Natural killer cell treated with Interleukin-12 subunit alpha and Interleukin-12 subunit beta and Interleukin-15 and Interleukin-18, amount 100 ng/mL, for 72 hours (primary cell): ENCODE measurements at places on chromosomes 13 and 19.

- H3K4me1 ChIP-seq, result no peaks in the 10 kb centered on the region
- DNase-seq, result no peak
- H3K27ac ChIP-seq, result no peak overlapping the region
- H3K36me3 ChIP-seq, result no peaks in the 10 kb centered on the region
- H3K27me3 ChIP-seq, result no peaks in the 10 kb centered on the region
- H3K4me3 ChIP-seq, result no peak overlapping the region
Observed at GRCh38 chr13:106033659-106034058, 501.8 kb downstream of the EFNB2 start.

- H3K4me1 ChIP-seq, result peaks cover 4% of the 10 kb centered on the region
- H3K36me3 ChIP-seq, result no peaks in the 10 kb centered on the region
Observed at GRCh38 chr13:44050450-44051063, 170.9 kb downstream of the LACC1 start.

- no peak for DNase-seq
- H3K27me3 ChIP-seq, result no peaks in the 10 kb centered on the region
- H3K36me3 ChIP-seq, result no peaks in the 10 kb centered on the region
- H3K4me3 ChIP-seq, result no peak overlapping the region
- no peak overlapping the region for H3K27ac ChIP-seq
Observed at GRCh38 chr13:59337070-59337469, 826.7 kb downstream of the DIAPH3 start.

DNA sequence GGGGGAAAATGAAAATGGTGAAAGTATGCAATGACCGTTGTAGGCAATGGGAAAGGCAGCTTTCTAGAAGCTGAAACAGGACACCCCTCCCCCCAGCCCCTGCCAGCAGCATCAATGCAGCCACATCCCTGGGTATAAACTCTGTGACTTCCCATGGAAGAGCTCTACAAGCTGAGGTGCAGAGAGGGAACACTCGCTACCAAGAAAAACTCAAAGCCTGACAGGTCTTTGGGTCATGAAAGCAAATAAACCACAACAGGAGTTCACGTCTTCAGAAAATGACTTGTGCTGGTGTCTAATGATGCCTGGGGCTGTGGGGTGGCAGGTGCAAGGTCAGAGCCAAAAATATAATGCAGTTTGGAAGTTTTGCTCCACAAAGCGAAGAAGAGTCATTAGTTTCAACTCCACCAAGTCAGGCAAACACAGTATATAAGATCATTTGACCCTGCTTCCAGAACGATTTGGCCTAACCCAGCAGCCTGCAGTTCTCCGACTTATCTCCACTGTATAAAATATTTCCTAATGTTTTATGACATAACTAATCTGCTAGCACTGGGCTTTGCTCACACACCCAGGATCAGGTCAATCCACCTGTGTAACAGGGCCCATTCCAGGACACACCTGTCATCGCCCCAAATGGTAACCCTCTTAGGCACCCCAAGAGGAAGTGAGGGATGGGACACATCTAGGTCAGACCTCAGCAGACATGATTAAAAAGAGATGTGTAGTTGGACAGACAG is 102.1 kb downstream of the IRS2 start:
- no peak overlapping the region for H3K27ac ChIP-seq
- no peak overlapping the region for H3K4me3 ChIP-seq

DNA sequence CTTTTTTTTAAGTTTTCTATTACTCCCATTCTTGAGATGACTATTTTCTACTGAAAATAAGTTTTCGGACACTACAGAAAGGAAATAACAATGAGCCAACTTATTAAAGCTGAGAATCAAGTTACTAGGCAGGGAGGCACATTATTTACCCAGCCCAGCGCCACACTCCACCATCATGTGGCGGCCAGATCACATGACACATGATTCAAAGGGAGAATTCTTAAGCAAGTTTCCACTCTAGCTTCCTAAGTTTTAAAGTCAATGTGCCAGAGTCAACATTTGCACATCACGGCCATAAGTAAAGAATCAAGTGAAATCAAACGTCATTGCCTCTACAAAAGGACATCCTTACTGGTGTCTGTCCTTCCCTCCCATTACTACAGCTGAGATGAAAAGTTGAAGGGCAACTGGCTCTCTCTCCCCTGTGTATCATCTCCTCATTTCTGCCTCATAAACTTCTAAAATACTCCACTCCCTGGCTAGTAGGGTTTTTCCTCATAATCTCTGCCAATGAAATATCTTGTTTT is 81.7 kb downstream of the KLF12 start:
- no peak overlapping the region for H3K27ac ChIP-seq
- peak overlapping the region; percentile 1 for H3K4me3 ChIP-seq
- peaks cover 6% of the 10 kb centered on the region for H3K36me3 ChIP-seq
- H3K27me3 ChIP-seq, result no peaks in the 10 kb centered on the region
- H3K4me1 ChIP-seq, result peaks cover 53% of the 10 kb centered on the region

DNA sequence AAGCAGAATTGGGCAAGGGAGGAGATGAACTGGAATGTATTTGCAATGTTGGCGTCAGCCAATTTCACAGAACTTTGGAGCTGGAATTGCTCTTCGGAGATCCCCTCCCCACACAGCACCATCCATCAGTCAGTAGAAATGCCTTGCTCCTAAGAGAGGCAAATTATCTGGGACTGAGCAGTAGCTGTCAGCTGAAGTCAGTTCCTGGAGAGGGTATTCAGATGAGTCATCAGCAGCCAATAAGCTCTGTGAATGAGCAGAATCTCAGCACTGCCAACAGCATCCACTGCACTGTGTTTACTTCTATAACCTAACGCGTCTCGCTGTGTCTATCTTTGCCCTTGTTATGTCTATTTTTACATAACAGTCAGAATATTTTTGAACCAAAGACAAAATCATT is 213.7 kb downstream of the SLITRK5 start:
- H3K27ac ChIP-seq, result no peak overlapping the region
- peaks cover 2% of the 10 kb centered on the region for H3K27me3 ChIP-seq
- DNase-seq, result no peak
- H3K4me1 ChIP-seq, result no peaks in the 10 kb centered on the region

- no peaks in the 10 kb centered on the region for H3K36me3 ChIP-seq
- no peaks in the 10 kb centered on the region for H3K27me3 ChIP-seq
- DNase-seq, result no peak
- no peak overlapping the region for H3K4me3 ChIP-seq
- H3K4me1 ChIP-seq, result no peaks in the 10 kb centered on the region
- H3K27ac ChIP-seq, result no peak overlapping the region
Observed at GRCh38 chr13:104296286-104296685, 1230.1 kb upstream of the SLC10A2 start.

- H3K4me1 ChIP-seq, result peaks cover 3% of the 10 kb centered on the region
- no peaks in the 10 kb centered on the region for H3K36me3 ChIP-seq
- no peak for DNase-seq
- H3K27me3 ChIP-seq, result no peaks in the 10 kb centered on the region
- H3K4me3 ChIP-seq, result peak overlapping the region; percentile 20
Observed at GRCh38 chr13:113394339-113394640, 30.4 kb upstream of the GRTP1 start.

GRCh38 chr13:39682310-39682709 is 26.8 kb downstream of the COG6 start:
- DNase-seq, result no peak
- H3K27ac ChIP-seq, result no peak overlapping the region
- H3K4me3 ChIP-seq, result no peak overlapping the region
- no peaks in the 10 kb centered on the region for H3K4me1 ChIP-seq

DNA sequence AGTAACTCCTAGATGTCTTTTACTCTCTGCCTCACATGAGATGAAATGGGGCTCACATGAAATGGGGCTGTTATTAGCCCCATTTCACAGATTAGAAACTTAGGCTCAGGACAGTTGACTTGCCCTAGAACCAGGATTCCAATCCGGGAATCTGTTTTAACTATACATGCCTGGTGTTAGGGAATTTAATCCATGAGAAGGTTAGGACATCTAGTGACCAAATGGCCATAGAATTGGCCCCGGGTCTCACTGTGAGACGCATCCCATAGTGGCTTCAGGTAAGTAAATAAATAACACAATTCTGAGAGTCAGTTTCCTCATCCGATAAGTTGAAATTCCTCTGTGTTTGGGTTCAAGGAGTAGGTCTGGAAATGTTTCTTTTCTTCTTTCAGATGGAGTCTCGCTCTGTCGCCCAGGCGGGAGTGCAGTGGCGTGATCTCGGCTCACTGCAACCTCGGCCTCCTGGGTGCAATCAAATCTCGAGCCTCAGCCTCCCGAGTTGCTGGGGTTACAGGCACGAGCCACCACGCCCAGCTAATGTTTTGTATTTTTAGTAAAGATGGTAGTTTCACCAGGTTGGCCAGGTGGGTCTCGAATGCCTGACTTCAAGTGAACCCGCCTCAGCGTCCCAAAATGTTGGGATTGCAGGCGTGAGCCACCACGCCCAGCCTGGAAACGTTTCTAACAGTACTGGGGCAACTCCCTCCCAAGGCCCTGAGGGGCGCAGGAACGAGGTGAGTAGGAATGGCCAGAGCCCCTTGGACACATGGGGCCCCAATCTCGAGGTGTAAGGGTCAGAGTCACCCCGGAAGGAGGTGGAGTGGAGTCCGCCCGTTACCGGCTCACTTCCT is 1.2 kb upstream of the ZNF574 start:
- H3K36me3 ChIP-seq, result peaks cover 9% of the 10 kb centered on the region
- no peaks in the 10 kb centered on the region for H3K27me3 ChIP-seq
- H3K4me1 ChIP-seq, result peaks cover 30% of the 10 kb centered on the region
- DNase-seq, result no peak

DNA sequence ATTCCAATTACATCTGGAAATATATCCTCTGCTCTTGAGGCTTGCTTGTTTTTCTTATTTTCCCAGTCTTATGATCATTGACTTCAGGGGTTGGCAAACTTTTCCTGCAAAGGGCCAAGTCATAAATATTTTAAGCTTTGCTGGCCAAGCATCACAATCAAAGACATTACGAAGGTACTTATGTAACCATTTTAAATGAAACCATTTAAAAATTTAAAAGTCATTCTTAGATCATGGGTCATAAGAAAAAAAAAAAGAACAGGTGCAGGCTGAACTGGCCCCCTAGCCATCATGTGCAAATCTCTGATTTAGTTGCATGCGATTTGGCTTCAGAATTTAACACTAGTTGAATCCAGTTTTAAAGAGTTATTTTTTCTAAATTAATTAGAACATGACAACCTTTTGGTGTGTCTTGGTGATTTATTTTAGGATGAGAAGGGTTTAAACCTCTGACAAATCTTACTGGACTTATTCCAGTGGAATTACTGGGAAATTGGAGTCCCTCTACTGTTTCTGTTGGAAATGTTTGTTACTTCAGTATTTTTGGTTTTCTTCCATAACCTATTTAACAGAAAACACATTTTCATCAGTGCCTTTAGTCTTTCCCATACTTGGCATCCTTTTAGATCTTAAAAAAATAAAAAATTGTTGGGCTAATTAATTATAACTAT is 148.1 kb downstream of the NHLRC3 start:
- no peak overlapping the region for H3K27ac ChIP-seq
- no peak for DNase-seq
- H3K4me1 ChIP-seq, result no peaks in the 10 kb centered on the region

GRCh38 chr13:29595380-29596063 is at the start of gene SLC7A1:
Gene SLC7A1 (minus strand): TSS chr13:29595688. CDS start chr13:29536188, 59,500 bp downstream.
- H3K27me3 ChIP-seq, result peaks cover 2% of the 10 kb centered on the region
- peak; percentile 92 for DNase-seq
- peaks cover 27% of the 10 kb centered on the region for H3K4me1 ChIP-seq

DNA sequence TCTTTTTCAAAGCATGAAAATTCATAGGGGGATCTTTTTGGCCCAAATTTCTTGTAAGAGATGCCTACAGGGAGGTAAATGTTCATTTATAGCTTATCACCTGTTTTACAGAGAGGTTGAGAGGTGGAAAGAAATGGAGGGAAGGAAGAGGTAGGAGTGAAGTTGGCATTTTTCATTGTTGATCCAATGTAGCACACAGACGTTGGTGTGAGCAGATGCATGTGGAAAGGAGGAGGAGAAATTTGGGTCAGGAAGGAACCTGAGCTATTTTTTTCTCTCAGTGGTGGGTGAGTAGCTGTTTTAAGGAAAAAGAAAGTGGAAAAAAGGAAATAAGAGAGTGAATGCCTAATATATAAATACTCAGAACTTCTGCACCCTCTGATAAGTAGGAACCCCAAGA is 9.9 kb upstream of the SMIM17 start:
- no peak overlapping the region for H3K4me3 ChIP-seq
- H3K36me3 ChIP-seq, result peaks cover 22% of the 10 kb centered on the region
- H3K27me3 ChIP-seq, result no peaks in the 10 kb centered on the region
- no peaks in the 10 kb centered on the region for H3K4me1 ChIP-seq

DNA sequence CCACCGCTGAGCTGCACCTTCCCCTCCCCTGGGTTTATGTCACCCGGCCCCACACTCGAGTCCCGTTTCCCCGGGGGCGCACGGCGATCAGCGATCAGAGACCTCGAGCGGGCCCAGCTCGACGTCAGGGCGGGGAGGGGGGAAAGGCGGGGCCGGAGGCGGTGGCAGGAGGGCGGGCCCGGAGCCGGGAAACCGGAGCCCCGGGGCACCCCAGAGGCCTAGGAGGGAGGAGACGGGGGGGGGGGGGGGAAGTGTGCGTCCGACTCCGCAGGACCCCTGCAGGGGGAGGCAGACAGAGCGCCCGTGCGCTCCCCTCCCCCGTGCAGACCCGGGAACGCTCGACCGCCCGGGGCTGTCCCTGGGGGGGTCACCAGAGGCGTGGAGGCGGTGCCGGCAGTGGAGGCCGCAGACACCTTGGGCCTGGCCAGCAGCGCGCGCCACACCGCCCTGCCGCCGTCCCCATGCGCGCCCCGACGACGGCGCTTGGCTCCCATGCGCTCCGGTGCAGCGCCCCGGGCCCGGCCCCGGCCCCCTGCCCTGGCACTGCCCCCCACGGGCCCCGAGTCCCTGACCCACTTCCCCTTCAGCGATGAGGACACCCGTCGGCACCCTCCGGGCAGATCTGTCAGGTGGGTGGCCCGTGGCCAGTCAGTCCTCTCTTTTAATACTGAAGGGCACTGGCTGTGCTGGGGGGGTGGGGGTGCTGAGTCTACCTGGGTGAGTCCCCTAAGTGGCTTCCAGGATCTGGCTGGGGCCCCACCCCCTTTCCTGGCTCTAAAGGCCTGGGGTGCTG is 11.8 kb downstream of the PDE4A start:
- H3K36me3 ChIP-seq, result no peaks in the 10 kb centered on the region
- no peaks in the 10 kb centered on the region for H3K27me3 ChIP-seq
- peak; percentile 81 for DNase-seq
- H3K4me3 ChIP-seq, result peak overlapping the region; percentile 91
- peaks cover 56% of the 10 kb centered on the region for H3K4me1 ChIP-seq

- no peaks in the 10 kb centered on the region for H3K36me3 ChIP-seq
- no peak overlapping the region for H3K4me3 ChIP-seq
- H3K4me1 ChIP-seq, result no peaks in the 10 kb centered on the region
Observed at GRCh38 chr13:51292000-51292565, 47.4 kb upstream of the SERPINE3 start.
